AG08396 (cell line): ENCODE measurements at places on chromosomes 1 and 21.

DNA sequence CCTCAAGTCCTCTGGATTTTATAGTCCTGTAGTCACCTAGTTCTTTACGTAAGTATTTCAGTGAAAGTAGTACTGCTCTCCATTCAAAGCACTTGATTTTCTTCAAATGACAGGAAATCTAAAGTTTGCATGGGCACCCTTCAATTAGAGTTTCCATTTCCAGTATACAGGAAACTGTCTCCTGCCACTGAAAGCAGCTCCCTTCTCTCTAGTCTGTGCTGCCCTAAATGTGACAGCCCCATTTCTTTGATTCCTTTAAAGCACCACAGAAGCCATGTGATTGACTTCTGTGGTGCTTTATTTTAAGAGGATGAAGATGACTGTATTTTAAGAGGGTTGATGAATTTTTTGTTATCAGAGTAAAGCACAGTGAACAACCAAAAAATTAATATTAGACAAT is 226.1 kb downstream of the DNAH14 start:
- no peak for DNase-seq

DNA sequence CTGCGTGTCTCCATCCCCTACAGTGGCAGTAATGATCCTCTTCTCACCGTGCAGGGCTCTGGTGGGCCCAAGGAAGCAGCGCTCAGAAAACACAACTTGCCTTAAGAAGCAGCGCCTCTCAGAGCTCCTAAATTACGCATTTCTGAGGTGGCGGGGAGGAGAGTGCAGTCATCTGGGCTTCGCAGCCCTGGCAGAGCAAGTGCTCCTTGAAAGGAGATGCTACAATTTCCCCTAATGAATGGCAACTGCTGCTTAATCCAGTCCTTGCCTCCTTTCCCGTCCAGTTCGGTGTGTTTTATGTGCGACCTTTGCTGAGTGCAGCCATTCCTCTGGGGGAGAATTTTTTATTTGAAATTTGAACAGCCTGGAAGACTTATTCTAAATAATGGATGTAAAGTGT is 287.3 kb downstream of the PTPRU start:
- DNase-seq: no peak

DNA sequence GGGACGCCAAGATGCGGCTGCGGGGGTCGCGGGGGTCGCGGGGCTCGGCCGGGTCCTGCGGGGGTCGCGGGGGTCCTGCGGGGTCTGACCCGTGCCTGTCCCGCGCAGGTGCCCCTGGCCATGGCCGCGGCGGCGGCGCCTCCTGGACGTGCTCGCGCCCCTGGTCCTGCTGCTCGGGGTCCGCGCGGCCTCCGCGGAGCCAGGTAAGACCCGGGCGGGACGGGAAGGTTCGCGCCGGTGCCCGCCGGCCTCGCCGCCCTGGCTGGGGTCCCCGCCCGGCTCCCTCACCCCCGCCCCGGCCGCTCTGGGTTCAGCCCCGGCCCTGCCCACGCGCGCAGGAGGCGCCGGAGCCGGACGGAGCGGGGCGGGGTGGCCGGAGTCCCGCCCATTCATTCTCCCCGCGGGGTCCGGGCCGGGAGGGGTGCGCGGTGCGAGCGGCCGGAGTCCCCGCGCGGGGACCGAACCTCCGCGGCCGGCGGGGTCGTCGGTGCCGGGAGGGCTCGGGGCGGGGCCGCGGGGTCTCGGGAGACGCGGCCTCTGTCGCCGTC is 380 bp downstream of the COL18A1 start:
- peak; percentile 85 for DNase-seq

DNA sequence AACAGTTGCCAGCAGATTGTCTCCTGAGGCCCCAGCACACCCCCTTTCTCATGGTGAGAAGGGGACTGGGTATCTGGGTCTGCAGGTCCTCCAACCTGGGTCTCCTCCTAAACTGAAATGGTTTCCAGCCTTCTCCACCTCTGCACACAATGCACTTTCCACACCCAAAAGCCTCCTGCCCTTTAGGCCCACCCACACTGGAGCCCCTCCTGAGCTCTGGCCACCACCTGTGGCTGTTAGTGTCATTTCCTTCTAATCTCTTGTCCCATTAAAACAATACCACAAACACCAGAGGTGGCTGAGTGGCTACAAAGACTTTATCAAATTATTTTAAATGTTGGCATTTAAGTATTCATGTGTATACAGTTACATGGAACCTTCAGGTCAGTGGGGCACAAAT is 11.5 kb downstream of the GPR3 start:
- DNase-seq: no peak

DNA sequence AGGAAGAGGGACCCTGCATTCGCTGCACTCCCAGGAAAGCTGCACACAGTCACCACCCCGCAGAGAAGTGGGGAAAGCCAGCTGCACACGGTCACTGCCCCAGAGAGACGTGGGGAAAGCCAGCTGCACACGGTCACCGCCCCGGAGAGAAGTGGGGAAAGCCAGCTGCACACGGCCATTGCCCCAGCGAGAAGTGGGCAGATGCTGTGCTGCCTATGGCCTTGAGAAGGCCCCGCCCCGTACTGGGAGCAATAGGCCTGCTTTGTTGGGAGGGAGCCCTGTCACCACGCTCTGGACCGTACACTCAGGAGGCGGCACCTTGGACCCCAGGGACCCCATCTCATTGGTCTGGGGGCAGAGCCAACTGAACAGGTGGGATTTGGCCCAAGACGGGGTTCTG is 4.3 kb upstream of the GPR153 start:
- DNase-seq: no peak

DNA sequence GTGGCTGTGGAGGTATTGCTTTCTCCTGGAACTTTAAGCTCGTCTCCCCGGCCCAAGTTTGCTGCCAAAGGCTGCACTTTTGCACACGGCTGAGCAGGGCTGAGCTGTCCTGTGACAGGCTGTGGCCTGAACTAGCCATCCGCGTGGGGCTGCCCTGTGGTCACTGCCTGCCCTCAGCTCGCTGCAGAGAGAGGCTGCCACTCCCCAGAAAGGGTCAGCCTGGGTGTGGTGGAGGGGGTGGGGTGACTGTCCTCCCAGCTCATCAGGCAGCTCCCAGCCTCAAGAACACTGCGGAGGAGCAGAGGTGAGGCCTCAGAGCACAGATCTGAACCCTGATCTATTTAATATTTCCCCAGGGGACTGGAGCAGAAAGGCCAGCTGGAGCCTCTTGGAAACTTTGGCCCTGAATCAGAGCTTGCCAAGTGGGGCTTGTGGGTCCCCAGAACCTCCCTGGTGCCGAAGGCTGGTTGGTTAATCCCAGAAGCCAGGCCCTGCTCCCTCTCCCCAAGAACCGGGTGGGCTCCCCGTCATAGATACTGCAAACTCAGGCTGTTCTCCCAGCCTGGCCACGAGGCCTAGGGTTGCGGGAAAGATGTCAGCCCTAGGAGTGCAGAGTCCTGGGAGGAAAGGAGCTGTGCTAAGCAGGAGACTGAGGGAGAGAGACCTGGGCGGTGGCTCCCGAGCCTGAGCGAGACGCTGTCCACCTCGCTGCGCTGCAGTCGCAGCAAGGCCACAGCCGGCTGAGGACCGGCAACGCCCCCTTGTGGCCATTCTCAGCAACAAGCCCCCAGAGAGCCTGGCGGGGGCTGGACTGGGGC is 125.1 kb upstream of the IPO9 start:
- peak; percentile 83 for DNase-seq

DNA sequence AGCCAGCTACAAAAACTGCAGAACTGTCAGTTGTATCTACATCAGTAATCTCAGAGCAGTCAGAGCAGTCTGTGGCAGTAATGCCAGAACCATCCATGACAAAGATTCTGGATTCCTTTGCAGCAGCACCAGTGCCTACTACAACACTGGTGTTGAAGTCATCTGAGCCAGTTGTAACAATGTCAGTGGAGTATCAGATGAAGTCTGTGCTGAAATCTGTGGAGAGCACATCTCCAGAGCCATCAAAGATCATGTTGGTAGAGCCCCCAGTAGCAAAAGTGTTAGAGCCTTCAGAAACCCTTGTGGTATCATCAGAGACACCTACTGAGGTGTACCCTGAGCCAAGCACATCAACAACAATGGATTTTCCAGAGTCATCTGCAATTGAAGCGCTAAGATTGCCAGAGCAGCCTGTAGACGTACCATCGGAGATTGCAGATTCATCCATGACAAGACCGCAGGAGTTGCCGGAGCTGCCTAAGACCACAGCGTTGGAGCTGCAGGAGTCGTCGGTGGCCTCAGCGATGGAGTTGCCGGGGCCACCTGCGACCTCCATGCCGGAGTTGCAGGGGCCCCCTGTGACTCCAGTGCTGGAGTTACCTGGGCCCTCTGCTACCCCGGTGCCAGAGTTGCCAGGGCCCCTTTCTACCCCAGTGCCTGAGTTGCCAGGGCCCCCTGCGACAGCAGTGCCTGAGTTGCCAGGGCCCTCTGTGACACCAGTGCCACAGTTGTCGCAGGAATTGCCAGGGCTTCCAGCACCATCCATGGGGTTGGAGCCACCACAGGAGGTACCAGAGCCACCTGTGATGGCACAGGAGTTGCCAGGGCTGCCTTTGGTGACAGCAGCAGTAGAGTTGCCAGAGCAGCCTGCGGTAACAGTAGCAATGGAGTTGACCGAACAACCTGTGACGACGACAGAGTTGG is 7.3 kb downstream of the SON start:
- DNase-seq: no peak

DNA sequence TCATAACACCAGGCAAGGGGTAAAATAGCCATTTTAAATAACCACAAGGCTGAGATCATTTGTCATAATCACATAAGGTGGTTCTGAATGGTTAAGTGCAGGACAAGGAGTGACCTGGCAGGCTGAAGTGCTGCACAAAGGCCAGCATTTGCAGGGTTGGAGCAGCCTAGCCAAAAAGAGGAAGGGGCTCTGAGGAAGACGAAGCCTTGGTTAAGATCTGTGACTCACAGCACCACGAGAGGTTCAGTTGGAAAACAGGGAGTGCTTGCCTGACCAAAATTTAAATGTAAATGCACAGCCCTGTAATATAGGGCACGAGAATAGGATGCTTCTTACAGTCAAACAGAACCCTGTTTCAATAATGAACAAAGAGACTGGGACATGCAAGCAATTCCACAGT is 12.1 kb downstream of the ATP5PF start:
- DNase-seq: no peak

- DNase-seq: no peak
Observed at GRCh38 chr1:182817802-182818201, 21.3 kb upstream of the DHX9 start.

DNA sequence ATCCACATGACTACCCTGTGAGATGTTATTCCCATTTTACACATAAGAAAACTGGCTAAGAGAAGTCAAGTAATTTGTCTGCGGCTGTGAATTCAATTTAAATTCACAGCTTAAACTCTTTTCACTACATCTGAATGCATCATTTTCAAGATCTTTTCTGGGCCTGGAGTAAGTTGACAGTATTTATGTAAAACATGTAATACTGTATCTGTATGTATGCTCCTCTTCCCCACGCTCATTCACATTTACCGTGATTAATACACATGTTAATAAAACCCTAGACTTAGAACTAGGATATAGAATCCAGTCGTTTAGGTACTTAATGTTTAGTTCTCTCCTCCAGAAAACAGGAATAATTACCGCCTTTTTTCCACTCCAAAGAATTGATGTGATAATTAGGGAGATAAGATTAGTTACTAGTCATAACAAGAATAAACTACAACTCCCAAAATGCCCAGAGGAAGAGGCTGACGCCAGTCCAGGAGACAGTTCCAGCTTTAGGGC is 442 bp upstream of the PPP1R12B start:
- DNase-seq: no peak

DNA sequence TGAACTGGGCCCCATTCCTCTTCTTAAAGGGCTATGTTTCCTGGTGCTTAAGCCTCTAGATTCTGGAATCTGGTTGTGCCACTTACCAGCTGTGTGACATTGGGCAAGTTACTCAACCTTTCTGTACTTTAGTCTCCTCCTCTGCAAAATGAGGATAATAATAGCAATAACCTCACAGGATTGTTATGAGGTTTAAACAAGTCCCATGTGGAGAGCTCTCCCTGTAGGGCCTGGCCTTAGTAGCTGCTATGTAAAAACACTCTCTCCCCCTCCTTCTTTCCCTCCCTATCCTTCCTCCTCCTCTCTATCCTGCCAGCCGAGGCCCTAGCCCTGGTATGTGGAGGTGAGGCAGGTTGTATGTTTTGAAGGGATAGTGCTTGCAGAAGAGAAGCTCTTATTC is 8.2 kb upstream of the PEAR1 start:
- no peak for DNase-seq

- DNase-seq: no peak
Observed at GRCh38 chr1:61285371-61285885, 203.1 kb downstream of the NFIA start.

DNA sequence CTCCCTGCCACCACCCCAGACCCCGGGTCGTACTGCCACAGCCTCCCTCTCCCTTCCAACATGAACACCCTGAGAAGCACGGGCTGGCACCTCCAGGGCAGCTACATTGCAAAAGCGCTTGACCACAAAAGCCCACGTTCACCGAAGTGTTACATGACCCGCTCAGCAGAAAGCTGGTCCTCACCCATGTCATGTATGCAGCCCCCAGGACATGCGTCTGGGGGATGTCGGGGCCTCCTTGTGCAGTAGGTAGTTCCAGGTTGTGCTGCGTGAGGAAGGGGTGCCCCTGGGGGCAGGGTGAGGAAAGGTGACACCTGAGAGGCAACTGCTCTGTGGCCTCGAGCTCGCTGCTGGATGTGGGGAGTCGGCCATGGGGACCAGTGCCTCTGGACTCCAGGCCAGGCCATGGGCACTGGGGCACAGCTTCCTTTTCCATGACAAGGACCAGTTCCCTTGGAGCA is 102.0 kb upstream of the C1orf174 start:
- no peak for DNase-seq

- peak; percentile 37 for DNase-seq
Observed at GRCh38 chr1:226953175-226953800, 13.2 kb downstream of the COQ8A start.

DNA sequence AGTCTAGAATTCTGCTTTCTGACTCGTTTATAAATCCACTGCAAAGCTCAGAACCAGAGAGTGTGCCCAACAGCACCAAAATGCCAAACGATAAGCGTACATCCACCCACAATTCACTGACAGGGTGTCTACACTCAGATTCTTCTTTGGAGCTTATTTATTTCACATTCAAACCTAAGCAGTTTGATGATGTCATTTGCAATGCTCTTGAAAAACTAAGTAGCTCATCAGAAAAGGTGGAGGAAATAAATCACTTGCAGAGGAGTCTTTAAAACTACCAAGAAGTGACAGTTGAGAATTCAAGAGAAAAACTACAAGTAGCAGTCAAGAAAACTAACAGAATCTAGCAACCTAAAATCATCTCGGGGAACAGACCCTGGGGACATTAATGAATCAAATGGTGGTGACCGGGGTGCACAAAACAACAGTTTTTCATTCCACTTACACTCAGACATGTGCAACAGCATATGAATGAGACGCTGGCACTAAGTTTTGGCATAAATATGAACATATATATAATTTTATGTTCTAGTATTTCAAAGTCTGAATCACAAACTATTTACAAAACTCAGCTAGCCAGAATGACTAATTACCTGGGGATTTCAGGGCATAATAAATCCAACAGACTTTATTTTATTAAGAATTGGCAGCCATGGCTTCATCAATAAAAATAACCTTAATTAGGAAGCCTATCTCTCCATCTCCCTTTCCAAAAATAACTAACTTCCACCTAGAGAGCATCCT is 119.4 kb downstream of the SIPA1L2 start:
- DNase-seq: no peak

GRCh38 chr1:230977761-230978490 is 735 bp downstream of the TTC13 start:
- DNase-seq: peak; percentile 35
